CD4-positive, alpha-beta T cell treated with Interleukin-17A for 1 hour (primary cell): ENCODE measurements at places on chromosomes 11 and 22.
A peak's percentile ranks its signal among the peaks of the same experiment; 100 is the strongest.

GRCh38 chr11:73353422-73353821, 22.8 kb upstream of the RELT start:
- no peak for DNase-seq

GRCh38 chr11:67410984-67411784, 4.3 kb upstream of the CARNS1 start:
- DNase-seq = no peak

DNA sequence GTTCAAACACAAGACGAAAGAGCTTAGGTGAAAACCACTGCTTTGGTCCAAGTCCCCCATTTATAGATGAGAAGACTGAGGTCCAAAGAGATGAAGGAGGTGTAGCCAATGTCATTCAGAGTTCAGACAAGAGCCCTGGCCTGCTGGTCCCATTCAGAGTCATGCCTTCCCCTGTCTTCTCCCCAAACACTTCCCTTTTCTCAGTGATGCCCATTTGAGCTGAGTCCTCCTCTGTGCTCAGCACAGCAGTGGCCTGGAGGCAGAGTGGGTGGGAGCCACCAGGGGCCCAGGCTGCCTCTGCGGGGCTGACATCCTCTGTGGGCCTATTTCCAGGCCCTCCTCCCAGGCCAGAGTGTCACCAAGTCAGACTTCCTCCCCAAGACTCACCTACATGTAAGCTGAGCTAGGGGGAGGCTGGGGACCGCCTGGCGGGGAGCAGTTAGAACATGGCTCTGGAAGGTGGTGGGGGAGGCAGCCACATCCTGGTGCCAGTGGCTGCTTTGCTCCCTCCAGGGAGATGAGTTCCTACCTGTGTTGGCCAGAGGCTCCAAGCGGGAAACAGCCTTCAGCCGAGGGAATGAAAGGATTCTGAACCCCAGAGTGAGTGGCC, 22.4 kb upstream of the LRRC10B start:
- no peak for DNase-seq

DNA sequence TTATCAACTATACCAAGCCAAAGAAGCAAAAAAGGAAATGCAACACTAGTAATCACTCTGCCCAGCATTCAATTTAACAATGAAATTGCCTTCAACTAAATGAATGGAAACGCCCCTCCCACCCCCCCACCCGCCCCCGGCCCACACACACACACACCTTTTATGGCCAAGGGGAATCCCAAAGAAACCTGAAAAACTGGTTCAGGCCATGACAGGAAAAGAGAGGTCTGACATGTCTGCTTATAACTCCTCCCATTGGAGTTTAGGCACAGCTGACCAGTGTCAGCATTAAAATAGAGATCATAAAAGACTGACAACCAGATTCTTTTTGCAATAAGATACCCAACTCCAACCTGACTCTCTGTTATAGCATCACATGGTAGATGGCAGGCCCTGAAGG, 42.6 kb downstream of the ACER3 start:
- DNase-seq = no peak

DNA sequence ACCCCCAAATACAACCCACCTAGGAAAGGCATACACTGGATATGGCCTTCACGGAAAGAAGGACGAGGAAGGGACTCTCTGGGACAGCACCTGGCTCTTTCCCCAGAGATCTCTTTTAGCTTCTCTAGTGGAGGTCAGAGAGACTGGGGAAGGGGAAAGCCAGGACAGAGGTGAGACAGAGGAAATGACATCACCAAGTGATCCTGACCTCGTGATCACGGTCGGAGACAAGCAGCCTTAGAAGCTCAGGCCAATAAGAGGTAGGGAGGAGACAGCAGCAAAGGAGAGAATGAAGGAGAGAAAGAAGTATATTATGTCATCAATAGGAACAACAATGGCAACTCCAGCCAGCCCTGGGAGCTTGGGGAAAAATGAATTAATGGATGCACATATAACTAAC, 15.4 kb upstream of the TMPRSS13 start:
- no peak for DNase-seq

GRCh38 chr22:49968313-49968830, 7.8 kb downstream of the PIM3 start:
- no peak for DNase-seq

DNA sequence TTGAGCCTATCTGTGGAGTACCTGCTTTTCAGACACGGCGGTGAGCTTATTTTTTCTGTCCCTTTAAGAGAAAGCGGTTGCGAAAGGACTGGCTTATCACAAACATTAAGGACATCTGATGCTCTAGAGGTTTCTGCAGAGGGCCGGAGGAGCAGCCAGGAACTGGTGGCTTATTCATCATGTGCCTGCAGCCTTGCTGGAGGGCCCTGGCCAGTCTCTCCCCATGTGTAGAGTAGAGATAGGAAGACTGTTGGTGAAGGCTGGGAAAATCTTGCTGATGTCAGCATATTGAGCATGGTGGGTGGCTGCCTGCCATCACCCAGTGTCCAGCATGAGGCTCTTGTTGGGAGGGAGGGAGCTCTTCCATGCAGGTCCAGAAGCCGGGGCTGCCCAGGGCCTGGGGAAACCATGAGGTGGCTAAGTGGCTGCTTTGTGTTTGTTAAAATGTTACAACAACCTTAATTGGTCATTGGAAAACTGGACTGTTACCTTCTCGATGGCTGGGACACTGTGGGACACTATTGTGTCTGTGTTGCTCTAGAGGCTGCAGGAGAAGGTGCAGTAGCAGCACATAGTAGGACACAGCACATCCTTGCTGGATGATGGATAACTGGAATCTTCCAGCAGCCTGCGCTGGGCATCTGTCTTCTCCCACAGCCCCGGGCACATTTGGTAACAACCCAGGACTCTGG, 54.3 kb downstream of the TSPAN18 start:
- DNase-seq = no peak

DNA sequence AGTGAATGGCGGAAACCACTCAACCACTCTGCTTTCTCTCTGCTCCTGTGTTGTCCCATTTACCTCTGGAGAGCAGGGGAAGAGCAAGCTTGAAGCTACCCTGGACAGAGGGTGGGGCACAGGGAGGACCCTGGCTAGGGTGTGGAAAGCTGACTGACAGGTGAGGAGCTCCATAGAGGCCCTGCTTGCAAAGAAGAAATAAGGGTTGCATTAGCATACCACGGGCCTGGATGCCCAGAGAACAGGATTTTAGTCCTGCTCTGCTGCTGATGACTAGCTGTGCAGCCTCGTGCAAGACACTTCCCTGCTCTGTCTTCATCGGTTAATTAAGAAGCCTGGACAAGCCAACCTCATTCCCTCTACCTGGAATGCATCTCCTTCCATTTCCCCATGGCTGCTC, 135.0 kb downstream of the BUD13 start:
- no peak for DNase-seq

GRCh38 chr11:16193897-16194381, 162.4 kb downstream of the SOX6 start:
- DNase-seq = no peak

- no peak for DNase-seq
Observed at GRCh38 chr11:109859045-109859724, 234.0 kb upstream of the ZC3H12C start.

GRCh38 chr11:70018816-70019215, 59.3 kb upstream of the ANO1 start:
- DNase-seq = no peak

GRCh38 chr22:31036671-31037550, 44.2 kb upstream of the SMTN start:
- no peak for DNase-seq

- DNase-seq = no peak
Observed at GRCh38 chr22:27476318-27476717, 325.2 kb downstream of the MN1 start.

DNA sequence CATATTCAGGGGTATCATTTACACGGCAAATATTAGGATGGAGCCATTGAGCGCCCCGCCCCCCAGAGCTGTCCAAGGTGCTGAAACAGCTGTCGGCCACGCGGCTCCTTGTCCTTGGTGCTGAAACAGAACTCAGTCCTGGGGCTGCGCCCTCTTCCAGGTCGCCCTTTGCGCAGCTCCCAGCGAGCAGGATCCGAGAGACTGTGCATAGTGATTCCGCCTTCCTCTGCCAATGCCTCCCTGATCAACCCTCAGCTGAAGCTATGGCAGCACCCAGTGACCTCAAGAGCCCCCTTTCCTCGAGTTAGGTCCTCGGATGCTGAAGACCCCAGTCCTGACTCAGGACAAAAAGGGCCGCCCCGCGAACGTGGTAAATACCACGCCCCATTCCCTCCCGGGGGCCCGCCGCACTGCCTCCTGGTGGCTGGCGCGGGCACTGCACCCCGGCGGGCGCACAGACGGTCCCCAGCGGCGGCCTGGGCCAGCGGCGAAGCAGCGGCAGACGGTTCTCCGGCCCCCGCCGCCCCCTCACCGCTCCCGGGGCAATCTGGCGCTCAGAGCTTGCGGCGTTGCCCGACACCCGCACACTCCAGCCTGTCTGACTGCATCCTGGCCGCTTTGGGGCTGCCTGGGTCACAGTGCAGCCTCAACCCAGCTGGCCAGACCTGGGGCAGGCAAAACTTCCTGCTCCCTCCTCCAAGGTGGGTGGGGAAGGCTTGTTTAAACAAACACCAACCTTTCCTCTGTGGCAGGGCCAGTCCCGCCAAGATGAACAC, 13.4 kb downstream of the SYT7 start:
- DNase-seq = peak; percentile 75

GRCh38 chr11:62627713-62628112, 5.9 kb upstream of the B3GAT3 start:
- DNase-seq = no peak

DNA sequence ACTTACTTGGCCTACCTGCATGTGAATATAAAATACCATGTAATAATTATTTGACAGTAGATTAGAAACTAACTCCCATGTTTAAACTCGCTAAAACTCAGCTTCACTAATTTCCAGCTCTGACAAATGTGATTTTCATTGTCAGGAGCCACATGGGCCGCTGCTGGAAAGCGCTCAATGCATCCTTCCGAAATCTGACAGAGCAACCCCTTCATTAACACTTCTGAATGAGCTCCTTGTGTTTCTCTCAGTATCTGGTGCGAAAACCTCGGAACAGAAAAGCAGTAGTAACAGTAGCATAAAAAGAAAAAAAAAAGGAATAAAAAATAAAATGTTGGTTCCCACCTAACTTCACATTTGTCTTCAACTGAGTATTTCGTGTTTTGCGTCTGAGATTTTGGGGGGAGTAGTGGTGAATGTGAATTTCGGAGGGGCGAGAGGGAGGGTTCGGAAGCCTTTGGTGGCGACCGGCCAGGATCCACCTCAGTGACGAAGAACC, 710 bp downstream of the MTCH2 start:
- DNase-seq = no peak

DNA sequence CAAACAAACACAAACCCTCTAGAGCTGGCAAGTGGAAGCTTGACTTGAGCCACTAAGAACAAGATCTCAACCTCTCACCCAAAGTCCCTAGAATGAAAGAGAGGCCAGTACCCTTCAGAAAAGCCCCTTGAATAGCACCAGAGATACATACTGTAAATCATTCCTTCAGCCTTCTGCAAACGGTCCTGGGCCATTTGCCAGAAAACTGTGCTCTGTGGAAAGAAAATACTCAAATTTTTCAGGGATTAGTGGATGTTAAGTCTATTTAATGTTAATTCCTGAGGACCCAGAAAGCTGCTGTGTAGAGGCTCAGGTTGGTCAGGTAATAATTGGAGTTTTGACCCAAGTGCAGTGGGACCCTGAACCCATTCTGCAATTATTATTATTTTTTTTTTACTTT, 16.9 kb downstream of the SERPINH1 start:
- no peak for DNase-seq

- no peak for DNase-seq
Observed at GRCh38 chr11:10257478-10257877, 36.5 kb downstream of the SBF2 start.

GRCh38 chr11:11468954-11469353, 115.9 kb upstream of the CSNK2A3 start:
- DNase-seq = no peak

- DNase-seq = no peak
Observed at GRCh38 chr22:43441216-43441615, 29.4 kb downstream of the MPPED1 start.

GRCh38 chr11:71181566-71181965, 70.8 kb downstream of the SHANK2 start:
- no peak for DNase-seq
